Foreskin keratinocyte (primary cell): ENCODE measurements at places on chromosomes 11 and 22.

DNA sequence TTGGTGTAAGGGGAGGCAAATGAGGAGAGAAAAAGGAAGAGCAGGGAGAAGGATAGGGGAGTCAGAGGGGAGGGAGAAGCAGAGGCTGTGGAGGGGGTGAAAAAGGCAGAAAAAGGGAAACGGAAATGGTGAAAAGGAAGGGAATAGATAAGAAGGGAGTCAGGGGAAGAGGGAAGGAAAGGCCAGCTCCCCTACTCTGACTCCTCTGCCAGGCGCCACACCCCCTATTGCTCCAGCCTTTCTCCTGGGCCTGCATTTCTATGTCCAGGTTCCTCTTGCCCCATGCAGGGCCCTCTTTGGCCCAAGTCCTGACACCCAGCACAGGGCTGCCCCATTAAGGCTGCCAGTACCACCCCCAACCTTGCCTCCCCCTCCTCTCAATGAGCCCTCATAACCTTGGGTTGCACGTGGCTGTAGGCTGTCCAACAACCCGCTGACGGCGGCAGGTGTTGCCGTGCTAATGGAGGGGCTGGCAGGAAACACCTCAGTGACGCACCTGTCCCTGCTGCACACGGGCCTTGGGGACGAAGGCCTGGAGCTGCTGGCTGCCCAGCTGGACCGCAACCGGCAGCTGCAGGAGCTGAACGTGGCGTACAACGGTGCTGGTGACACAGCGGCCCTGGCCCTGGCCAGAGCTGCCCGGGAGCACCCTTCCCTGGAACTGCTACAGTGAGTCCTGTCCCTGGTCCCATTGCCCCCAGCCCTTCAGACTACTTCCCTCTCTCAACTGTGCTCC lies 3.4 kb upstream of the NHERF4 start:
- DNase-seq, result no peak

- DNase-seq, result no peak
Observed at GRCh38 chr11:23284631-23285030, 424.4 kb upstream of the CCDC179 start.

DNA sequence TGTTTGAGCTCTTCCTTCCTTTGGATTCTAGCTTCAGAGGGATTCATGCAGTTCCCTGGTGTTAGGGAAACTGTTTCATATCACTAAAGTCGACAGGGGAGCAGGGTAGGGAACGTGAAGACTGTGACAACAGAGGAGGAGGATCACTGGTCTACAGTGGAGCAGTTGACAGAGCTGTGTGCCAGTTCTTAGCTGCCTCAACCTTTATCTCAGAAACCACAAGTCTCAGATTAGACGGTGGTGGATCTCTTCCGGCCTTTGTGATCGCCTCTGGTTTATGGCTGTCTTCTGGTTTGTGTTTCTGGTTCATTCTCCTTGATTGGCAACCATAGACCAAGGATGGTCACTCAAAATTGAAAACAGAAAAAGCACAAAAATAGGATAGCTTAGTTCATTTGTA lies 538.9 kb upstream of the API5 start:
- no peak for DNase-seq

GRCh38 chr11:26995701-26996460 lies 2.0 kb downstream of the FIBIN start:
- no peak for DNase-seq

DNA sequence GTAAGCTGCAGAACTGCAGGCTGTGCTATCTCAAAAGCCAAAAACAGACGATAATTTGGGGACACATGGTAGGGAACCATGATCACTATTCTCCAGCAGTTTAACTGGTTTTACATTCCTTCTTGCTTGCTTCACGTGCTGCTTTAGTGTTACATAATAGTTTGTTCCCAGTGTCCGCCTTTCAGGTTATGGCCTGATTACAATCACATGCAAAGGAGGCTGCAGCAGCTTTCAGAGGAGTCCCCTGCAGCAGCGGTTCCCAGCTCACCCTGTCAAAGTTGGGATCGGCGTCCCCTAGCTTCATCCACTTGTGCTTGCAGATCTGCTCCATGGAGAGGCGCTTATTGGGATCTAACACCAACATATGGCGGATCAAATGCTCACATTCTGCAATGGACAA lies 39.2 kb upstream of the APOA1 start:
- no peak for DNase-seq

DNA sequence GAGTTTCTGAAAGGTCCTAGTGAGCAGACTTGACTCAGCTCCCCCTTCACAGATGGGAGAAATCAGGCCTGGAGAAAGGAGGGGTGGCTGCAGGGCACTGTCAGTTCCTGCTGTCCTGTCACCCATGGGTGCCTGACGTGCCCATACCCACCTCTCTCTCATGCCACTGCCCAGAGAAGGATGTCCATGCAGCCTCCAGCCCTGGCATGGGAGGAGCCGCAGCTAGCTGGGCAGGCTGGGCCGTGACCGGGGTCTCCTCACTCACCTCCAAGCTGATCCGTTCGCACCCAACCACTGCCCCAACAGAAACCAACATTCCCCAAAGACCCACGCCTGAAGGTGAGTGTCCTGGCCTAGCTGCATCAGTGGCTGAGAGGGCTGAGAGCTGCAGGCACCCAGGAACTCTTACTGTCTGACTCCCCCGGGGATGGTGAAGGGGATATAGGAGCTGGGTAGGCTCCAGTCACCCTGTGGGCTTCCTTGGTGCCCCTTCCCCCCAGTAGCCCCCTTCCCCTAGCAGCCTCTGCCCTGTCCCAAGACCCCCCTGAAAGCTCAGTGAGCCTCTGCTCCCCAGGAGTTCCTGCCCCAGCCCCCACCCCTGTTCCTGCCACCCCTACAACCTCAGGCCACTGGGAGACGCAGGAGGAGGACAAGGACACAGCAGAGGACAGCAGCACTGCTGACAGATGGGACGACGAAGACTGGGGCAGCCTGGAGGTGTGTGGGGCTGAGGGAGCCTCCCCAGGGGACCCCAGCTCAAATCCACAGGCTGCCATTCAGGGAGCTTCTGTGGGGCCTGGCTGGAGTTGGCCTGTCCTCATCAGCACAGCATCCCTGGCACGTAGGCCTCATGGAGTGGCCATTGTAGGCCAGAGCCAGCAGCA lies 11.8 kb downstream of the SCYL1 start:
- no peak for DNase-seq

GRCh38 chr11:35419830-35420333 lies 524 bp upstream of the SLC1A2 start:
- DNase-seq, result no peak

- no peak for DNase-seq
Observed at GRCh38 chr11:59953463-59954218, 10.2 kb upstream of the OOSP4A start.
